Iris pigment epithelial cell (primary cell): ENCODE measurements at places on chromosomes 13 and 19.
A peak's percentile ranks its signal among the peaks of the same experiment; 100 is the strongest.

DNA sequence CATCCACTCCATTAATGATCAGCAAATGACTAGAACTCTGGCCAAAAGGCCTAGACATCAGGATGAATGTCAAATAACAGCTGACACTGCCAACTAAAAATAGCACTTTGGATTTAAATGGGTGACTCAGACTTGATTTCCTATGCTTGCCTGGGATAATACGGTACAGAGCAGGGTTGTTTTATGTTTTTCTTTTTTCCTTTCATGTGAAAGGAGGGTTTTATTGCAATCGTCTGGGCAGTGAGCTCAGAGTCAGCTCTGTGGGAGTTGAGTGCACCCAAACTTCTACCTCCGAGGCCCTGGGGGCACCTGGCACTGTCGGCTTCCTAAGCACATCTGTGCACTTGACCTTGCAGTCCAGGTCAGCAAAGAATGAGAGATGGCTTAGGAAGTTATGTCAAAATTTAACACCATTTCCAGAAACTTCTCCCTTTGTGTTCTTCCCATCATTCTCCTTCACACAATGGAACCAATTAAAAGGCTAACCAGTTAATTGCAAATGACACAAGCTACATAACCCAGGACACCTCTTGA lies 134.1 kb downstream of the LACC1 start:
- peak; percentile 77 for DNase-seq

DNA sequence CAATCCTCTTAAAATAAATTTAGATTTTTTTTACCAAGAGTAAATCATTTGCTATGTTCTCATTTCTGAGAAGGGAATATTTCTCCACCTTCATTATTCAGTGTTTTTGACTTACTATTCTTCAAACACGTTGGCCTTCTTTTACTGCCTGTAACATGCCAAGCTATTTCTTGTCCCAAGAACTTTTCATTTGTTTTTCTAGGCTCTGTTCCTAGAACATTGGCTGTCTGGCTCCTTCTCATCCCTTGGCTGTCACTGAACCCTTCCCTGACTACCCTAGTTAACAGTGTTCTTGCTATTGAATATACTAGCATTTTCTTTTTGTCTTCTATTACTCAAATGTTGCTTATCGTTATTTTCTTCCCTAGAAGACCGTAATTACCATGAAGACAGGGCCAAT lies 248.1 kb downstream of the ITGBL1 start:
- peak; percentile 66 for DNase-seq

DNA sequence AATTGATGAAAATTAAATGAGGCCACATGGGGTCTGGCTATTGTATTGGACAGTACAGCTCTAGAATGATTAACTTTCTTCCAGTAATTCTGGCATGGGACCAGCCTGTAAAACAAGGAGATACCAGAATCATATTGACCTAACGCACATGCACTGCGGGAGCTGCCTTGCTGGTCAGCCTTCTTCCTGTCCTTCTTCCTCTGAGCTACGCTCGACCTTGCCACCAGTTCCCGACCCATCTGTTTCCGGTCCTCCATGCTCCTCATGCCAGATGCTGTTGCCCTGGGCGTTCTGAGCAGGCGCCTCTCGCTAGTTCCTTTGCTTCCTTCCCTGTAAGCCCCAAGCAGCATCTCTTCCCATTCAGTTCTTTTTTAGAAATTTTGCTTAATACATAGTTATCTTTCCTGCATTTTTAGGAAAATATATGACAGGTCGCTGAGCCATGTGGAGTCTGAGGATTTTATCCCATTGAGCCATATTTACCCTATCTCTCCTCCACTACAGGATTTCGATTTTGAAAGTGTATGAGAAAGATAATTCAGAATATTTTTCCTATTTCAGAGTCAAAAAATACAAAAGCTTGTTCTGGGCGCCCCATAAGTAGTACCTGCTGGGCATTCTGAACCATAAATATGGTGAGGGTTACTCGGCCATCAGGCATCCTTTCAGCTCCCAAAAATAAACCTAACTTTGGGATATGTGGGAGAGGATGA lies 38.6 kb downstream of the TNFRSF19 start:
- peak; percentile 37 for DNase-seq

DNA sequence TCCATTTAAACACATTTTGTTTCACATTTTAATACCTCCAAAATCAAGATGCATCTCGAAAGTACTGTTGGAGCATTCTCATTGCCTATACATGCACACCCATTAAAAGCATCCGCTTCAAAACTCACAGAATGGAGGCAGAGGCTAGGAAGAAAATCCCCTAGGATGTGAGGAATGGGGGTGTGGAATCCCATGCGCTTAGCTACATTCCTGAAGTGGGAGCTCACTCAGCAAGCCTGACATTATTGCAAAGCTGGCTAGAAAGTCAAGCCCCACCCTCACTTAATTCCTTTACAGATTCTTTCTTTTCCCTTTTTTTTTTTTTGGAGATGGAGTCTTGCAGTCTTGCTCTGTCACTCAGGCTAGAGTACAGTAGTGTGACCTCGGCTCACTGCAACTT lies 4.6 kb upstream of the FAM32A start:
- DNase-seq, result peak; percentile 75

- DNase-seq, result no peak
These were observed 9.8 kb upstream of the KCNN4 start for GRCh38 chr19:43790587-43790986.

DNA sequence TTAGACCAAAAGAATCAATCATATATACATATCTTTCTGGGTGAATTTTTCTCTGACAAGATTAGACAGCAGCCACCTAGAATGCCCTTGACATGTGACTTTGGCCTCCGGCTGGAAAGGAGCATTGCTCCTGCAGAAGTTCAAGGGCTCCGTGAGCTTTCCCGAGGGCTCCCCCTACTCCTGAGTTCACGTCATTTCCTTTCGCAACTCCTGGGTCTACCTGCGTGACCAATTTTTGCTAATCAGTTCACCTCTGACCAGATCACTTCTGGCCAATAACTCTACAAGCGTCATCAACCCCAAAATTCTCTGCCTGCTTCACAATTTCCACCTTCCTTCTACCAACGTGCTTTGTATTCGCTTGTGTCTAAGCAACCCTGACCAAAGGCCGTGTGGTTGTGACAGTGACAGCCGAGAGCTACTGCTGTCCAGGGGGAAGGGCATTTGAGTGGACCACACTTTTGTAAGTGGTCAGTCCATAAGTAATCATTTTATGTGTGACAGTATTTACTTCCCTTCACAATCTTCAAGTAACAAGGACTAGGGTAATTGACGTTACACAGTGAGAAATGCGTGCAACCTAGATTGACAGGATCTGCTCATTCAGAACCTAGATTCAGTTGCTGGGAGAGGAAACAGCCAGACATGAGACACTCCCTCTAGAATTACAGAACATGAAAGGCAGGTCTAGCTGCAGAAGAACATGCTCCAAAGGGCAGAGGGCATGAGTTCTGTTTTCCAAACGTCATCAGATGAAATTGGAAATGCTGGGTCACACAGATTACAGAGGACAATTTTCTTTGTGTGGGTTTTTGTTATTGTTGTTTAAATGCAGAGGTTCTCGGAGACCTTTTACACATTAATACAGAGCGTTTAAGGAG lies 145.9 kb upstream of the SPACA7 start:
- no peak for DNase-seq

- DNase-seq, result no peak
These were observed 9.0 kb downstream of the MIER2 start for GRCh38 chr19:335486-336066.

DNA sequence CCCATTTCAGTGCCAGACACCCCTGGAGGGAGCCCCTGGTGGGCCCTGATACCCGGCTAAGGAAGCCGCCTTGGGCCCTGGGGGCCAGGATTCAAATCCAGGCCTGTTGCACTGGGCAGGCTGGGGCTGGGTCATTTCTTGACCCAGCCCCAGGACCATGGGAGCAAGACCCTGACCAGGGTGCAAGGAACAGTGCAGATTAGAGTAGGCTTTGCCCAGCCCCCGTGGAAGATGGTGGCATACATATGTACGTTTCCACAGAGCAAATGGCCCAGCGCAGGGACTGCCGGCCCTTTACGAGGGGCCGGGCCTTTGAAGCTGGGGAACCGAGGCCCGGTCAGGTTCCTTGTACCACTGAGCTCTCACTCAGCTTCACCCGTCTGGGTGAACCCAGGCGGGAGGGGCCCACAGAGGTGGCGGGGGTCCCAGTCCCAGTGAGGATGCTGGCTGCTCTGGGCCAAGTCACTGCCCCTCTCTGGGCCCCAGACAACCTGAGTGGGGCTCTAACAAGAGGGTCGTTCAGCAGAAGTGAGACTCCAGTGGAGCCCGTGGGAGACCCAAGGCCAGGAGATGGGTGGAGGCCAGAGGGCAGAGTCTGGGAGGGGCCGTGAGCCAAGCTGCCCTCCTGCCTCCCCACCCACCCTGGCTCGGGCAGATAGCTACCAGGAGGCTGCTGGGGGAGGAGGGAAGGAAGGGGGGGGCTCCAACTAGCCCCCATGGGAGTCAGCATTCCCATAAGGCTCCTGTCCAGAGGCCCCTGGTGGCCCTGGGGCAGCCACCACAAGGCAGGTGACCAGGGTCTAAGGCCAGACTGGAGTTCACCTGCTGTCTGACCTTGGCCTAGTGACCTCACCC lies 2.7 kb downstream of the MKNK2 start:
- no peak for DNase-seq

DNA sequence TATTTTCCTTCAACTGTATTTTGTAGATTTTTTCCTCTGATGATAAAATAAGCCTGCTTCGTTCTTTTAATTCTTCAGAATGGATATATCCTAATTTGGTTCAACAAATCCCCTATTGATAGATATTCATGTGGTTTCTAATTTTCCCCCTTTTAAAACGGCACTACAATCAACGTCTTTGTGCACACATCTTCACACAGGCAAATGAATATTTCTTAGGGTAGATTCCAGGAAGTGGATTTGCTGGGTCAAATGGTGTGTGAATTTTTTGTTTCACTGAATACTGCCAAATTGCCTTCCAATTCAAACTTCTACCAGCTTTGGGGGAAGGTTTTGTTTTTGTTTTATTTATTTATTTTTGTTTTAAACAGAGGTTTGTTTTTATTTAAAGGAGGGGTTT lies 287.2 kb downstream of the FOXO1 start:
- no peak for DNase-seq

- DNase-seq, result no peak
These were observed 9.3 kb downstream of the BORA start for GRCh38 chr13:72737033-72737432.

- no peak for DNase-seq
These were observed 42.2 kb upstream of the CEACAM21 start for GRCh38 chr19:41533671-41534215.

DNA sequence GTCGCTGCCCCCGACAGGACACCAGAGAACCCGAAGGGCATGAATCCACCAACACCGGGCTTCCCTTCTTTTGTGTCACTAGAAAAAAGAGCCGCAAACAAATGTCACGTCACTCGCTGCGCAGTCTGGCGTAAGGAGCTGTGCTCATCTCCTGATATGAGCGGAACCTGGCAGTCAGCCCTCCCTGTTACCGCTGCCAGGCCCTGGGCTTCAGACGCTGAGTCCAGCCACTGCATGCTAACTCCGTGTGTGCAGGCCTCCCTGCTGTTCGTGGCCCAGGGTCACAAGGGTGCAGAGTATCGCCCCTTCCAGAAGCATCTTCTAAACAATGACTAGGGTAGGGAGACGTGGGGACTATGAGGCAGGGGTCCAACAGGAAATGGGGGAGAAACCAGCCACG lies 71.3 kb downstream of the SLC7A1 start:
- DNase-seq, result no peak

- no peak for DNase-seq
These were observed 520.1 kb downstream of the SUCLA2 start for GRCh38 chr13:47480951-47481350.

GRCh38 chr13:33296793-33297425 lies 11.4 kb upstream of the STARD13 start:
- no peak for DNase-seq

DNA sequence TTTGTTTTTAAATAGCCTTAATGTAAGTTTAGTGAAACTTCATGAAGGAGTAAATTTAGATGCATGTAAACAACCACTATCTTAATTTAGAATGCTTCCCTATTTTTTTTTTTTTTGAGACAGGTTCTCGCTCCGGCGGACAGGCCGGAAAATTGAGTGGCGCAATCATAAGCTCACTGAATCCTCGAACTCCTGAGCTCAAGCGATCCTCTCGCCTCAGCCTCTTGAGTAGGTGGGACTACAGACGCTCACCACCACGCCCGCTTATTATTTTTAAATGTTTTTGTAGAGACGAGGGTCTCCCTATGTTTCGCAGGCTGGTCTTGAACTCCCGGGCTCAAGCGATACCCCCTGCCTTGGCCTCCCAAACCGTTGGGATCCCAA lies 1.6 kb downstream of the TEX30 start:
- no peak for DNase-seq
